ENCODE measurements at places on chromosomes 11 and 22.

GRCh38 chr11:12546660-12547059 lies 127.6 kb upstream of the TEAD1 start:
- no peak for DNase-seq

DNA sequence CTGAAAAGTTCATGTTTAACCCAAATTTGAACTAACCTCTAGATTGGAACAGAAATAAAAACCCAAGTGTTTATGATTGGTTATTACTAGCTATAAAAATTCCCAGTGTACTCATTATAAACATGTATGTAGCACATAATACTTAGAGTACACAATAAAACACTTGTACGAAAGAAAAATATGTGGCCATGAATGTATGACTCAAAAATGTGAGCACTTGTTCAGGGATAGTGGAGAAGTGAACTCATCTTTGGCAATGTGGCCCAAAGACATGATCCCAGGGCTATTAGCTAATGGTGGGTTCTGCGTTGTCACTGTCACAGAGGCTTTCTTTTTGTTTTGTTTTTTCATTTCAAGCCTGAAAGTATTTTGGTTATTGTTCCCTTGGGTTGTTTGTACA lies 72.0 kb downstream of the PPFIBP2 start:
- DNase-seq: no peak

GRCh38 chr11:8258784-8259183 lies 4.9 kb downstream of the LMO1 start:
- DNase-seq: no peak

GRCh38 chr11:34492806-34493414 lies 20.7 kb downstream of the ELF5 start:
- peak; percentile 54 for DNase-seq

DNA sequence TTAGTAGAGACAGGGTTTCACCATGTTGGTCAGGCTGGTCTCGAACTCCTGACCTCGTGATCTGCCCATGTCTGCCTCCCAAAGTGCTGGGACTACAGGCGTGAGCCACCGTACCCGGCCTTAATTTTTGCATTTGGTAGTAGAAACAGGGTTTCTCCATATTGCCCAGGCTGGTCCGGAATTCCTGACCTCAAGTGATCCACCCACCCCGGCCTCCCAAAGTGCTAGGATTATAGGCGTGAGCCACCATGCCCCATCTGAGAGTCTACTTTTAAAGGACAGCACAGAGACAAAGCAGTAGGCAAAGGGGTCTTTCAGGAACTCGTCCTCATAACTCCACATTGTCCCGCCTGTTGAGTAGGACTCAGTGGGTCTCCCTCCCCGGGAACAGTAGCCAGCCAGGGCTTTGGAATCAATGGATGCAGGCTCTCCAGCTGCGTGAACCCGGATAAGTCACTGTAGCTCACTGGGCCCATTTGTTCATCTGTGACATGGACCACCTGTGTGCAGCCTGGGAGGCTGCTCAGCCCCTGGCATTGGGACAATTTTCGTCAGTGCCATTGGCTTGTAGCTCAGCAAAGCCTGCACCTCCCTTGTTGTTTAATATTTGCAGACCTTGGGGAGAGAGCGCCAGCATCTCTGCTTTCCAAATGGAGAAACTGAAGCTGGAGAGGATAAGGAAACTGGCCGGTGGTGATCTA lies 86.1 kb downstream of the ARHGAP8 start:
- no peak for DNase-seq
